Stimulated activated CD4-positive, alpha-beta T cell treated with anti-CD3 and anti-CD28 coated beads, Interleukin-15, amount 100 ng/mL, for 1 hour (primary cell): ENCODE measurements at places on chromosomes 16 and 17.

DNA sequence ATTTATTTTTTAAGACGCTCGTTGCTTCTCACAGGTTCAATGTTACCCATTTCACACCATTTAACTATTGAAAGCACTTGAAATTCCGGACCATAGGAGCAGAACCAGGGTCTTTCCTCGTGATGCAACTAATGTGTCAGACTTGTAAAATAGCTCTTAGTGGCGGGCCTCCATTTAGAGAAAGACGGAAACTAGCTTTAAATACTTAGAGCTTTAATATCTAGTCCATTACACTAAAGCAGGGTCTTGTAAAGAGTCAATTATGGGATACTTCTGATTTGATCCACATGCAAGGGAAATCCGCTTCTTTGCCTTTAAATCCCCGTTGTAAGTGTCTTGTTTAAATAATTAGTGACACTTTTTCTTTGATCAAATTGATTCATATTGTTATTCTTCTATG, 56.6 kb downstream of the NACA2 start:
- no peak for DNase-seq

DNA sequence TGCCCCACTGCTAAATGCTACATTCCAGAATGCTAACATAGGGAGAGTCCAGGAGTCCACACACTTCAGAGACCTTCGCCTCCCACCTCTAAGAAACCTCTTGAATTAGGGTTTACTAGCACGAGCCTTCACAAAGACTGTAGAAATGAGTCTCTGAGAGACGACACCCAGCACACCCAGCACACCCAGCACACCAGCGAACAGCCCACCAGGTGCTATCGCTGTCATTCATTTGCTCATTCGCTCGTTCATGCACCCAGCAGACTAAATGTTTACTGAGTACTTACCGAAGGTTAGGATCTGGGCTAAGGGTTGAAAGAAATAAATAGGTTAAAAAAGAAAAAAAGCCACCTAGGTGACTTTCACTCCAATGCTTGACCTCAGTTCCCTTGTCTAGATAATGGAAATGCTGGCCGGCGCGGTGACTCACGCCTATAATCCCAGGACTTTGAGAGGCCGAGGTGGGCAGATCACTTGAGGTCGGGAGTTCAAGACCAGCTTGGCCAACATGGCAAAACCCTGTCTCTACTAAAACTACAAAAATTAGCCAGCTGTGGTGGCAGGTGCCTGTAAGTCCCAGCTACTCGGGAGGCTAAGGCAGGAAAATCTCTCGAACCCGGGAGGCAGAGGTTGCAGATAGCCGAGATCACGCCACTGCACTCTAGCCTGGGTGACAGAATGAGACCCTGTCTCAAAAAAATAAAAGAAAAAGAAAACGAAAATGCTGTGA, 100.8 kb downstream of the ADCY9 start:
- no peak for DNase-seq

GRCh38 chr17:74803971-74804370, 27.8 kb upstream of the NAT9 start:
- DNase-seq, result no peak

GRCh38 chr16:81848306-81848853, 69.3 kb downstream of the PLCG2 start:
- DNase-seq, result no peak

DNA sequence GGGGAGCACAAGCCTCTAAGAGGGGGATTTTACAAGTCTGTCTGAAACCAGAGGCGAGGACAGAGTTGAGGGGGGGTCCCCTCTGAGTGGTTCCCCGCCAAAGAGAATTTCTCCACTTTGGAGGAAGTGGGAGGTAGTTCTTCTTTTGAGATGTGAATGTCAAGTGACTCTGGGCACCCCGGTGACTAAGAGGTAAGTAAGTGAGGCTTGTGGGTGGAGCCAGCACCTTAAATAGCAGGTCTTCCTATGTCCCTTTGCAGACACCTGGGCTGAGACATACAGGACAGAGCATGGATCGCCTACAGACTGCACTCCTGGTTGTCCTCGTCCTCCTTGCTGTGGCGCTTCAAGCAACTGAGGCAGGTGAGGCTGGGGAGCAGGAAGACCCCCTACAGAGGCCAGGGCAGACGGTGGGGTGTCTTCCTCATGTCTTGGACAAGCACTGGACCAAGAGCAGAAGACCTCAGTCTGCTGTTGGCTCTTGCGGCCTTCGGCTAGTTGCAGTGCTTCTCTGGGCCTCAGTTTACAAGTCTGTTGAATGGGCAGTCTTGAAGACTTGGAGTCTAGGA, at the start of gene CCL22:
Gene CCL22, plus strand, starts transcription at position 257 of the 569 bp plus-strand sequence. Its CDS starts 34 bp downstream, at position 291.
- no peak for DNase-seq

DNA sequence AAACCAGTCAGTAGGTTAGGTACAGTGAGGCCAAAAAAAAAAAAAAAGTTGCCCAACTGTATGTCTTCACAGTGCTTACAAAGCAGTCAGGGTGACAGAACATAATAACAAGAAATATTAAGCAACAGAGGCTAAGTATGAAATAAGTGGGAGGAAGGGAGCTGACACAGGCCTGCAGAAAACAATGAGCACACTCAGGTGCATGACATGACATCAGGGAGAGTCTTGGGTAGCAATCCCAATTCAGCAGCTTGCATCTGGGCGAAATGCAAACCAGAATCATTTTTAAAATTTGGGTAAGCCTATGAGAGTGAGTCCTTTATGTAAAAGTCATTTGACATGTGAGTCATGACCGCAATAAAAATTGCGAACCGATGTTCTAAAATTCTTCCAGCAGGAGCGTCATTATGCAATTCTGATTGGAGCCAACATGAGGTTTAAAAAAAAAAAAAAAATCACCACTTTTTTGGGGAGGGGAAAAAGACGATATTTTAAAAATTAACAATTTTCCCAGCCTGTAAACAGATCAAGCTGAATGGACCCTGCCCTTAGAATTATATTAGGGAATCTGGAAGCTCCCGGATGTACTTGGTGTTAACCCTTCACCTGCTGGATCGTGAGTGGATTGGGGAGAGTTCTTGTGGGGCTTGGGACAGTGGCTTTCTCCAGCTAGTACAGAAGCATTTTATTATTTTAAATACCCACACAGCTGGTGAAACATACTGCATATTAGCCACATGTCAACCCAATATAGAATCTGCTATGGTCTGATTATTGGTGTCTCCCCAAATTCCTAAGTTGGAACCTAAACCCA, 127.9 kb downstream of the NPIPB5 start:
- DNase-seq, result no peak

DNA sequence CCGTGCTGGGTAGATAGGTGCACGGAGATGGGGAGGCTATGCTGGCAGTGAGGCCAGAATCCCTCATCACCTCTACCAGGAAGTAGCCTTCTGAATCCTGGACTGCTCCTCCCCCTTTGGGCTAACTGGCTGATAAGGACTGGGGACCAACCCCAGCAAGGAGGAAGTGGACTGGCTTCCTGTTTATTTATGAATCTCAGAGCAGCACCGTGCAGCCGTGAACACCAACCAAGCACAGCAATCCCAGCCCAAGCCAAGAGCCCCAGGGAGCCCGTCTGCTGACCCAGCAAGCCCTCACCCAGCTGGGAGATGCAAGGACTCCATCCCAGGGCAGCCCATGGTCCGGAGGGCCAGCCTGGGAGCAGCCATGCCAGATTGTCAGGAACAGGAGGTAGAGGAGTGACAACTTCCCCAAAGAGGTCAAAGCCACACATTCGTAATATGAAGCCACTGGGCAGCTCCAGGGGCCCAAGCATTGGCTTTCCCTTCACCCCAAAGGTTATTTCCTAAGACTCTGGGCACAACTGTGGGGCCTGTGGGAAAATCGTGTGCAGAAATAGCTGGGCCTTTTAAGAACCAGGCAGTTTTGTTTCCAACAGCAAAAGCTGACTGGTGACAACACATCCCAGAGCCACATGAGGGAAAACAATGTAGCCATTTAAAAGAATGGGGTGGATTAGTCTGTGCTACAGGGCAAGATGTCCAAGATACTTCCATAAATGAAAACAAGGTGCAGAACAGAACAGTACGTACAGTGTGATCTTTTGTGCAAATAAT, 23.9 kb downstream of the PHB1 start:
- DNase-seq, result no peak

- DNase-seq, result no peak
Measured at GRCh38 chr17:68710035-68710780, 109.0 kb upstream of the FAM20A start.

- DNase-seq, result no peak
Measured at GRCh38 chr16:56547949-56548567, 16.8 kb upstream of the MT4 start.

- DNase-seq, result no peak
Measured at GRCh38 chr16:57741660-57742191, 6.2 kb downstream of the KATNB1 start.
